Eye (tissue), 1 donor: ENCODE measurements at places on chromosomes 6 and 20.

GRCh38 chr20:2775139-2775538, 25.3 kb downstream of the CPXM1 start:
- DNase-seq: no peak

DNA sequence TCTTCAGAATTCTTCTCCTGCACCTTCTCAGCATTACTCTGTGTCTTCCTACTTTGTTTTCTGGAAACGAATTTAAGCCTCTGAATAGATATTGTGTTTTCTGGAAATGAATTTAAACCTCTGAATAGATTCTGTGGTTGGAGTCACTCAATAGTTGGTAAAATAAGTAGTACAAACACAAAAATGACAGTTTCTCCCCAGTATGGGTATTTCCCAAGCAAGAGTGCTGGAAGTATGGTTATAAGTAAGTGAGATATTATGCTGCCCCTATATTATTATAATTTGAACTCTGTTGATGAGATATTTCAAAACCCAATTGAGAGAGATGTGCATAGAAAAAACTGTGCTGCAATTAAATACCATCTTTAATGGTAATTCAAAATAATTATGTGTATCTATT, 94.9 kb downstream of the TINAG start:
- DNase-seq: no peak

DNA sequence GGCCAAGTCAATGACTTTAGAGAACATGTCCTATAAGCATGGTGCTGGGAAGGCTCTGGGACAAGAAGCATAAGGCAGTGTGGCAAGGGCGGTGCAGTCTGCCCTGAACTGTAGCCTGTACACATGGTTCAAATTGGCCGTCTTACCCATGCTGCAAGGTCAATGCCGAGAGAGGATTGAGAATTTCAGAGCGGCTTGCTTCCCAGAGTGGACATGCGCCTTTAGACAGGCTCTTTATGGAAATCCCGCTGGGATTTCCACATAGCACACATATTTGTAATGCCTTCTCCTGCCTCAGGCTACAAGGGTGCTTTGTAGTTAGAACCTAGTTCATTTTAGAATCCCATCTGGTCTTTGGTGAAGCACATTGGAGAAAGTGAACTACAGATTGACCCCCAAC, 36.1 kb upstream of the CEP162 start:
- peak; percentile 8 for DNase-seq

GRCh38 chr6:37371154-37372083, 17.6 kb downstream of the RNF8 start:
- no peak for DNase-seq

GRCh38 chr6:3663081-3663480, 88.4 kb downstream of the PXDC1 start:
- no peak for DNase-seq

GRCh38 chr6:163579880-163580295, 165.4 kb downstream of the QKI start:
- DNase-seq: no peak

- DNase-seq: no peak
Observed at GRCh38 chr6:6781873-6782227, 193.3 kb downstream of the LY86 start.

DNA sequence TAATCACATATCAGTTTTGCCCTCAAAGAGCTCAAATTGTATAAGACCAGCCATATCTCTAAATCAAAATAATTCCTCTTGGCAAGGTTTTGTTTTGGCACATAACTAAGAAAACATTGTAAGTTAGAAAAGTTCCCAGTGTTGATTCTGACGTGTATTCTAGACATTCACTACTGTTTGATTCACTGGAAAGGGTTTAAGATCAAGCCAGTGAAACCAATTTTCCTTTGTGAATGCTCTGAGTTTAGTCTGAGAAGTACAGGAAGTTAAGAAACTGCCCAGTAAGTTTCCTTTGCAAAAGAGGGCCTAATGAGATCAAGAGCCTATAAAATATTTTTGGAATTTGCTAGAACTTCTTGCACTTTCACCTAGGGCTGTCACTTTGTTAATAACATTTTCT, 143.0 kb downstream of the FNDC1 start:
- DNase-seq: peak; percentile 35

DNA sequence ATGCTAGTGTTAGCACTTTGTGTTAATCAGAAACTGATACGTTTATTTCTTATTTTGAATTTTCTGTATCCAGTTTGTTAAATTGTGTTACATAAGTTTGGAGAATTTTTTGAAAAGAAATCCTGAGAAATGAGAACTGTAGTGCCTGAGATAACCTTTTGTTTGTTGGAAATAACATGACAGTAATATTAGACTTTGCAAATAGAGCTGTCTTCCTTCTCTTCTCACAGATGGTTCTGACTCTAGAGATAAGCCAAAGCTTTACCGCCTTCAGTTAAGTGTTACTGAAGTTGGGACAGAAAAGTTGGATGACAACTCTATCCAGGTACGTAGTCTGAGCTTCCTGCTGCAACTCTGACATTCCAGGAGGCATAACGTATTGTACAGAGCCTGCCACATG, 69.9 kb downstream of the AFDN start:
- DNase-seq: no peak

GRCh38 chr20:37703035-37703845, 9.4 kb downstream of the CTNNBL1 start:
- no peak for DNase-seq
